Activated CD8-positive, alpha-beta T cell treated with anti-CD3 and anti-CD28 coated beads, Interleukin-2, amount 10 ng/mL, durations not matched to agents 7 days and 5 days (primary cell): ENCODE measurements at places on chromosomes 4 and X.

DNA sequence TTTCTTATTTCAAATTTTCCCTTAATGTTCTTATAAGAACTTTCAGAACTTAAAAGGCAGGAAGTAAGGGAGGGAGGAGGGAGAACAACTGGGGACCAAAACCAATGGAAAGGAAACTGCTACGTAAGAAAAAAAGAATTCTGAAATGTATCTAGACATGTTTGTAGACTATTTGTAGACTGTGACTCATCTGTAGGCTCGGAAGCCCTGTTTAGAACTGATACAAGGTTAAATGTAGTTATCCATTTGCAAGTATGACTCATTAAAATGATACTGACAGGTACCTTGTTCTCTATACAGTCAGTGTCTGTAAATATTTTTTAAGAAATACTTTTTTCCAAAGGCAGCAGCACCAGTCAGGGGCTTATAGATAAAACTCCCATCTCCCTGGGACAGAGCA lies 202.0 kb downstream of the DHX15 start:
- H3K4me3 ChIP-seq = no peak overlapping the region
- DNase-seq = no peak
- H3K4me1 ChIP-seq = no peaks in the 10 kb centered on the region
- no peak overlapping the region for H3K27ac ChIP-seq

GRCh38 chr4:16213121-16213520 lies 13.2 kb downstream of the TAPT1 start:
- peak overlapping the region; percentile 44 for H3K27ac ChIP-seq
- no peak for DNase-seq
- H3K36me3 ChIP-seq = peaks cover 40% of the 10 kb centered on the region
- H3K4me3 ChIP-seq = no peak overlapping the region
- peaks cover 51% of the 10 kb centered on the region for H3K4me1 ChIP-seq

- no peak for DNase-seq
- H3K36me3 ChIP-seq = no peaks in the 10 kb centered on the region
- no peak within 1 kb of the TSS for H3K4me3 ChIP-seq
- H3K27me3 ChIP-seq = no peaks in the 10 kb centered on the region
- no peaks in the 10 kb centered on the region for H3K4me1 ChIP-seq
These were observed at the start of gene SLC10A6 for GRCh38 chr4:86848732-86849619. SLC10A6 (minus strand) TSS chr4:86849384; CDS start chr4:86849115, 269 bp downstream.

- H3K4me1 ChIP-seq = peaks cover 6% of the 10 kb centered on the region
- H3K27me3 ChIP-seq = no peaks in the 10 kb centered on the region
- no peak overlapping the region for H3K4me3 ChIP-seq
- no peak overlapping the region for H3K27ac ChIP-seq
- no peak for DNase-seq
These were observed 356.0 kb upstream of the RASGEF1B start for GRCh38 chr4:81827577-81828202.

DNA sequence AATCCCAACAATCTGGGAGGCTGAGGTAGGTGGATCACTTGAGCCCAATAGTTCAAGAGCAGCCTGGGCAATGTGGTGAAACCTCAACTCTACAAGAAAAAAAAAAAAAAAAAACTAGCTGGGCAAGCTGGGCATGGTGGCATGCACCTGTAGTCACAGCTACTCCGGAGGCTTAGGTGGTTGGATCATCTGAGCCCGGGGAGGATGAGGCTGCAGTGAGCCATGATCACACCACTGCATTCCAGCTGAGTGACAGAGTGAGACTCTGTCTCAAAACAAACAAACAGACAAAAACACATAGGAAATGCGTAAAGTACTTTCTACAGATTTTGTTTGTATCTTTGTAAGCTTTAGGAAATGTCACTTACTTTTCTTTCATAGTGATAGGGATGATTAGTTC lies 307.2 kb upstream of the NR3C2 start:
- H3K27ac ChIP-seq = no peak overlapping the region
- H3K4me1 ChIP-seq = no peaks in the 10 kb centered on the region
- no peaks in the 10 kb centered on the region for H3K36me3 ChIP-seq

- H3K27ac ChIP-seq = peak overlapping the region; percentile 46
- DNase-seq = no peak
- H3K4me3 ChIP-seq = peak overlapping the region; percentile 34
- peaks cover 11% of the 10 kb centered on the region for H3K4me1 ChIP-seq
- peaks cover 10% of the 10 kb centered on the region for H3K36me3 ChIP-seq
These were observed 2.9 kb upstream of the FAT1 start for GRCh38 chr4:186726426-186727168.

GRCh38 chrX:38279188-38279587 lies 48.1 kb downstream of the RPGR start:
- H3K27me3 ChIP-seq = no peaks in the 10 kb centered on the region
- DNase-seq = no peak
- no peak overlapping the region for H3K27ac ChIP-seq
- H3K4me1 ChIP-seq = no peaks in the 10 kb centered on the region
- H3K36me3 ChIP-seq = no peaks in the 10 kb centered on the region
- H3K4me3 ChIP-seq = no peak overlapping the region

DNA sequence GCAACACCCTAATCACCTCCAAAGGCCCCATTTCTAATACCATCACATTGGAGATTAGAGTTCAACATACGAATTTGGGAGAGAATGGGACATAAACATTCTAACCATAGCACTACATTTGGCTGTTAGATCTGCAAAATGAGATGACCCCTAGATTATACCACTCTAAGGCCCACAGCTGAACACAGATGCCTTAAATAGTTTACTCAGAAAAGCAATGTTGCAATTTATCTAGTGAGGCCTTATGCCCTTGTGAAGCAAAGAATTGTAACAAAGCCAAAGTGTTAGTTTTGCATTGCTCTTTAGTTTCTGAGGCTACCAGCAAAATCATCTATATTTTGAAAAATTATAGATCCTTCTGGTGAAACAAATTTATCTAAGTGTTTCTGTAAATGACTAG lies 31.6 kb upstream of the ARHGEF6 start:
- H3K27me3 ChIP-seq = no peaks in the 10 kb centered on the region
- H3K36me3 ChIP-seq = no peaks in the 10 kb centered on the region
- peaks cover 27% of the 10 kb centered on the region for H3K4me1 ChIP-seq
- H3K27ac ChIP-seq = no peak overlapping the region
- H3K4me3 ChIP-seq = no peak overlapping the region
- no peak for DNase-seq

DNA sequence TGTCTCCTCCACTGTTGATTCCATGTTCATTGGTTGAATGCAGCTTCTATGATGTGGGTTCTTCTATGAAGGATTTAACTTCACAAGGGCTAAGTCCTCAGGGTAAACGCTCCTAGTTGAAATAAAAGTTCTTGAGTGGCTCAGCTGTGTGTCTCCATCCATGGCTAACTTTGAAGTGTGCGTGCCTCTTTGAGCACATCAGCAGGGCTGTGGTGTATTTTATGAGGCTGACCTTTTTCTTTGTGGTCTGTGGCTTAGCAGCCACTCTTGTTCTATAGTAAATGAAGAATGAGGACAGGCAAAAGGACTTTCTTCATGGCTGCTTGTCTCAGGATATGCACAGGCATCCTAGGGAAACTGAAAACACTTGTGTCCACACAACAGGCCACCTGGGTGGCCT lies 88.5 kb downstream of the KIT start:
- H3K27me3 ChIP-seq = no peaks in the 10 kb centered on the region
- no peak overlapping the region for H3K4me3 ChIP-seq

DNA sequence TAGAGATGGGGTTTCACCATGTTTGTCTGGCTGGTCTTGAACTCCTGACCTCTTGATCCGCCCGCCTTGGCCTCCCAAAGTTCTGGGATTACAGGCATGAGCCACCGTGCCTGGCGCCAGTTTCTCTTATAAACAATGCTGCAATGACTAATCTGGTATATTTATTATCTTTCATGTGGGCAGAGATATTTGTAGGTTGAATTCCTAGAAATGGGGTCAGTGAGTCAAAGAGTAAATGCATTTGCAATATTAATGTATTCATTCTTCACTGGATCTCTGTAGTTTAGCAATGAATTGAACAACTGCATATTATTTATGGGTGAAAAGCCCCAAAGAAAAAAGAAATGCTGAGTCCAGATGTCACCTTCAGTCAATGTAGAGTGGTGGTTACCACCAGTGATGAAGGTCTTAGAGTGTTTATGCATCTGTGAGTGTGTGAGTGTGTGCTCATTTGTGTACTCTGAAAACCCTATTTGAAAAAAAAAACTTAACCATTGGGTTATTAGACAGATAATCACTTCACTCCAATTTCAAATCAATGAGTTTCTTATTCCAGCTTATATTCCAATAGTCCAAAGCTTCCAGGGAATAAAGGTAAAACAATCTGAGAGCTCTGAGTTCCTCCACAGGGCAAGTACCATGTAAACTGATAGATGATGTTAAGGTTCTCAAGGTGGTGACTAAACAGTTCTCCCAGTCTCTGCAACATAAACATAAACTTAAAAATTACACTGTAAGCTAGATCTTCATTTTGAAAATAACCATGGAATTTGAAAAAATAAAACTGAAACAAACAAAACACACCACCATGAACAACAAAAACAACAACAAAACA lies 22.6 kb upstream of the CD38 start:
- DNase-seq = peak; percentile 51
- H3K27ac ChIP-seq = peak overlapping the region; percentile 90
- peak overlapping the region; percentile 74 for H3K4me3 ChIP-seq
- peaks cover 62% of the 10 kb centered on the region for H3K4me1 ChIP-seq

- no peaks in the 10 kb centered on the region for H3K4me1 ChIP-seq
- no peak for DNase-seq
- H3K27ac ChIP-seq = no peak overlapping the region
- no peak overlapping the region for H3K4me3 ChIP-seq
- H3K27me3 ChIP-seq = no peaks in the 10 kb centered on the region
- peaks cover 27% of the 10 kb centered on the region for H3K36me3 ChIP-seq
These were observed 14.2 kb downstream of the DHRSX start for GRCh38 chrX:2486476-2487133.

GRCh38 chr4:100869276-100869675 lies 351.5 kb upstream of the EMCN start:
- no peaks in the 10 kb centered on the region for H3K36me3 ChIP-seq
- H3K27me3 ChIP-seq = no peaks in the 10 kb centered on the region
- H3K4me3 ChIP-seq = no peak overlapping the region
- no peak for DNase-seq
- H3K4me1 ChIP-seq = no peaks in the 10 kb centered on the region

DNA sequence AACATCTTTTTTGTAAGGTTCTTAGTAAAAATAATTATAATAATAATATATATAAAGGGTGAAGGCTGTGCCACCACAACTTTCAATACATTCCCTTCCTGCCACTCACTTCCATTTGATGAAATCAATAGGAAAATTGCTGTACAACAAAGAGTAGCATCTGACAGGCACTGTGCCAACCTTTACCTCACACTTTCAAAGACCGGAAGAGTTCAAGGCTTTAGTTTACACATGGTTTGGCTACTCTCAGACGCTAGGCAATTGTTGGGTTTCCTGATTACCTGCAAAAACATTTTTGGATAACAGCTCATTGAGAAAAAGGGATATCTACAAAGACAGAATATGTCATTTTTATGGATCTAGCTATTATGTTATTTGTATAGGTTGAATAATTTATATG lies 5.5 kb upstream of the ING2 start:
- no peak for DNase-seq
- H3K4me1 ChIP-seq = peaks cover 24% of the 10 kb centered on the region
- H3K27me3 ChIP-seq = no peaks in the 10 kb centered on the region
- H3K27ac ChIP-seq = no peak overlapping the region

GRCh38 chrX:83759872-83760271 lies 101.1 kb upstream of the CYLC1 start:
- H3K27ac ChIP-seq = no peak overlapping the region
- H3K4me3 ChIP-seq = no peak overlapping the region
- no peaks in the 10 kb centered on the region for H3K36me3 ChIP-seq
- no peaks in the 10 kb centered on the region for H3K27me3 ChIP-seq
- no peaks in the 10 kb centered on the region for H3K4me1 ChIP-seq

GRCh38 chrX:119885554-119886428 lies 9.9 kb upstream of the AKAP14 start:
- peaks cover 13% of the 10 kb centered on the region for H3K4me1 ChIP-seq
- peak; percentile 58 for DNase-seq
- H3K36me3 ChIP-seq = peaks cover under 1% of the 10 kb centered on the region
- H3K4me3 ChIP-seq = peak overlapping the region; percentile 45
- no peaks in the 10 kb centered on the region for H3K27me3 ChIP-seq

- peak overlapping the region; percentile 38 for H3K4me3 ChIP-seq
- H3K36me3 ChIP-seq = peaks cover 3% of the 10 kb centered on the region
- H3K27ac ChIP-seq = peak overlapping the region; percentile 86
- DNase-seq = peak; percentile 89
- peaks cover 52% of the 10 kb centered on the region for H3K4me1 ChIP-seq
These were observed 29.2 kb upstream of the MXD4 start for GRCh38 chr4:2290974-2291704.

- H3K36me3 ChIP-seq = no peaks in the 10 kb centered on the region
- peaks cover 8% of the 10 kb centered on the region for H3K27me3 ChIP-seq
- no peak overlapping the region for H3K27ac ChIP-seq
- peaks cover 4% of the 10 kb centered on the region for H3K4me1 ChIP-seq
- DNase-seq = no peak
- no peak overlapping the region for H3K4me3 ChIP-seq
These were observed 156.0 kb upstream of the GALNT7 start for GRCh38 chr4:173012608-173013007.

- no peaks in the 10 kb centered on the region for H3K27me3 ChIP-seq
- H3K4me3 ChIP-seq = no peak overlapping the region
- H3K4me1 ChIP-seq = peaks cover 24% of the 10 kb centered on the region
- H3K27ac ChIP-seq = no peak overlapping the region
- H3K36me3 ChIP-seq = no peaks in the 10 kb centered on the region
- DNase-seq = no peak
These were observed 173.8 kb downstream of the MSN start for GRCh38 chrX:65841263-65841662.

DNA sequence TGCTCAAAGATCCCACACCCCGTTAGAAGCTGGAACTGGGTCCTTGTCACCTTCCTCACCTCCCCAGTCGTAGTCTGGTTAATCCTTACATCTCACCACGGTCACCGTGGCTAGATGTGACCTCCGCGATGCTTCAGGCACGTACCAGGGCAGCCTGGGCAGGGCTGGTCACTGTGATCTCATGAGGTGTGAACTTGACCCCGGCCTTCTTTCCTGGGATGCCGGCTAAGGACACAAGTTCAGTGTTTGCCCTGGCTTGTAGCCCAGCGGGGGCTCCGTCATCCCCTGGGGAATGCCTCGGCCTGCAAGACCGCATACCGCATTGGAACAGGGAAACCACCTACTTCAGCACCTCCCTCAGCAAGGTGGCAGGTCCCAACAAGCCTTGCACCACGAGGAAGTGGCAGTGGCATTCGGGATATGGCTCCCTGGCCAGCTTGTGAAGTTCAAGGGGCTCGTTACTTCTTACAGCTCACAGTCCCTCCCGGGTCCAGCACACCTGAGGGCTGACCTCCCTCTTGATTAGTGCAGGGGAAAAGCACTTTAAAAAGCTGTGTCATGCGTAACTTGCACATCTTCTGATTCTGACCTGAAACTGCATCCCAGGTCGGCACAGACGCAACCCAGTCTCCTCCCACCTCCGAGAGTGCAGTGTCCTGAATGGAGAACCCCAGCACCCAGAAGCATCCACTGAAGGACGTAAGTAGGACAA lies 25.9 kb downstream of the NOP14 start:
- H3K4me3 ChIP-seq = peak overlapping the region; percentile 84
- DNase-seq = no peak
- peaks cover 64% of the 10 kb centered on the region for H3K4me1 ChIP-seq

- H3K27me3 ChIP-seq = no peaks in the 10 kb centered on the region
- H3K27ac ChIP-seq = no peak overlapping the region
- DNase-seq = no peak
- no peaks in the 10 kb centered on the region for H3K4me1 ChIP-seq
These were observed 566.8 kb downstream of the PDHA2 start for GRCh38 chr4:96406742-96407141.
